Activated B cell treated with CpG ODN at 0.5 μM for 24 hours (primary cell): ENCODE measurements at places on chromosomes 12 and 14.

DNA sequence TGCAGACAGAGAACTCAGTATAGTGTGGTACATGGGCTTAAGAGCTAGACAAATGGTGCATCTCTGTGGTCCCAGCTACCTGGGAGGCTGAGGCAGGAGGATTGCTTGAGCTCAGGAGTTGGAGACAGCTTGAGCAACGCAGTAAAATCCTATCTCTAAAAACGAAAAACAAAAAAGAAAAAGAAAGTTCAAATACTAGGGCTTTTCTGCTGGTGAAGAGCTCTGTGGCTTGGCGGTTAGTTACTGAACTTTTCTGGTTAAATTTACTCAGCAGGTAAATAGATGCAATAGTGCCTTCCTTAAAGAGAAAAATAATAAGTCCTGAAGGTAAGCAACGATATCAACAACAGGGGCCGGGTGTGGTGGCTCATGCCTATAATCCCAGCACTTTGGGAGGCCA, 31.4 kb upstream of the RAP1B start:
- H3K27me3 ChIP-seq: no peaks in the 10 kb centered on the region
- H3K4me3 ChIP-seq: no peak overlapping the region
- DNase-seq: no peak
- no peaks in the 10 kb centered on the region for H3K36me3 ChIP-seq
- H3K27ac ChIP-seq: no peak overlapping the region

- H3K4me3 ChIP-seq: peak overlapping the region; percentile 52
- H3K36me3 ChIP-seq: peaks cover 16% of the 10 kb centered on the region
- H3K4me1 ChIP-seq: peaks cover 51% of the 10 kb centered on the region
- H3K27ac ChIP-seq: peak overlapping the region; percentile 73
- DNase-seq: no peak
- H3K27me3 ChIP-seq: no peaks in the 10 kb centered on the region
Measured at GRCh38 chr14:81471062-81471461, 62.6 kb downstream of the SEL1L start.

- peaks cover 60% of the 10 kb centered on the region for H3K36me3 ChIP-seq
- no peaks in the 10 kb centered on the region for H3K27me3 ChIP-seq
- peaks cover 44% of the 10 kb centered on the region for H3K4me1 ChIP-seq
- H3K4me3 ChIP-seq: no peak overlapping the region
- no peak for DNase-seq
- no peak overlapping the region for H3K27ac ChIP-seq
Measured at GRCh38 chr14:100372357-100373048, 49.4 kb downstream of the SLC25A47 start.

DNA sequence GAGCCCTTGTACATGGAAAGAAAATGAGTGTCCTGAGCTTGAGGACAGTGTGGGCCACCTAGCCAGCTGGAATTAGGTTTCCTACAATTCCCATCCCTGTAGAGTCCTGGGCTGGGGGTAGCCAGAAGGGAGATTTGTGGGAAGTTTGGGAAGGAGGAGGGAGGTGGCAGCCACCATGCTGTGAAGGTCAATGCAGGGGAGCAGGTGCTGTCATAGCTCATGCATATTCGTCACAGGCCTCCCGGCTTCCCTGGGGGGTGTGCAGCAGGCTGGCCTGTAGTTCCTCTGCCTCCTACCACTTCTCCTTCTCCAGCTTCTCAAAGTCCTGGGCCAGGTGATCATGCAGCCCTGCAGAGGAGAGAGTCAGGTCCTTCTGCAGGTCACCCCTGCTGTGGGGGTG, 121.3 kb downstream of the TBX3 start:
- H3K36me3 ChIP-seq: no peaks in the 10 kb centered on the region
- H3K4me1 ChIP-seq: no peaks in the 10 kb centered on the region
- H3K4me3 ChIP-seq: no peak overlapping the region

DNA sequence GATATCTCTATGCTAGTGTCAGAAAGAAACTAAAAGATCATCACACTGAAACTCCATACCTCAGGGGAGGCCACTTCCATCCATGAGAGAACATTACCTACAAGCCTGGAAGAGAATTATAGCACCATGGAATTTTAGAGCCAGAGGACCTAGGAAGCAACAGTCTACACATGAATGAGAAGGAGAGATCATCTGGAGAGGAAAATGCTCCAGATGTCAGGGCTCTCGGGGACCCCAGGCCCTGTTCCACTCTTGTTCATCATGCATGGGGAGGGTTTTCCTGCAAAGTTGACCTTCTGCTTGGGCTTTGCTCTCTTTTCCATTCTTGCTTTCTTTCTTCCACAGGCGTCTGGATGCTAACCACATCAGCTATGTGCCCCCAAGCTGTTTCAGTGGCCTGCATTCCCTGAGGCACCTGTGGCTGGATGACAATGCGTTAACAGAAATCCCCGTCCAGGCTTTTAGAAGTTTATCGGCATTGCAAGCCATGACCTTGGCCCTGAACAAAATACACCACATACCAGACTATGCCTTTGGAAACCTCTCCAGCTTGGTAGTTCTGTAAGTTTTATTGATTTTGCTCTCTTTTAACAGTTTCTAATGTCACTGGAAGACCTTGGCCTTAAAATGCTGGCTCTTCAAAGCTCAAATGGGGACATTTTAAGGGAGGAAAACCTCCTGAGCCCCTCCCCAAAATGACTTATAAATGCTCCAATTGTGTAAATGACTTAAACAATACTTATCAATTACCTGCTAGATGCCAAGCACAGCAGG, 110.7 kb downstream of the ZFC3H1 start:
- no peaks in the 10 kb centered on the region for H3K4me1 ChIP-seq
- H3K27ac ChIP-seq: no peak overlapping the region
- H3K36me3 ChIP-seq: no peaks in the 10 kb centered on the region
- no peak overlapping the region for H3K4me3 ChIP-seq
- H3K27me3 ChIP-seq: no peaks in the 10 kb centered on the region

- DNase-seq: no peak
- no peaks in the 10 kb centered on the region for H3K4me1 ChIP-seq
- H3K27ac ChIP-seq: no peak overlapping the region
- H3K27me3 ChIP-seq: no peaks in the 10 kb centered on the region
- no peaks in the 10 kb centered on the region for H3K36me3 ChIP-seq
Measured at GRCh38 chr14:80809663-80810062, 131.9 kb downstream of the CEP128 start.

- no peak for DNase-seq
- H3K27me3 ChIP-seq: peaks cover 12% of the 10 kb centered on the region
- no peaks in the 10 kb centered on the region for H3K36me3 ChIP-seq
- H3K27ac ChIP-seq: no peak overlapping the region
- no peak overlapping the region for H3K4me3 ChIP-seq
Measured at GRCh38 chr12:120599672-120600552, 18.7 kb upstream of the POP5 start.

DNA sequence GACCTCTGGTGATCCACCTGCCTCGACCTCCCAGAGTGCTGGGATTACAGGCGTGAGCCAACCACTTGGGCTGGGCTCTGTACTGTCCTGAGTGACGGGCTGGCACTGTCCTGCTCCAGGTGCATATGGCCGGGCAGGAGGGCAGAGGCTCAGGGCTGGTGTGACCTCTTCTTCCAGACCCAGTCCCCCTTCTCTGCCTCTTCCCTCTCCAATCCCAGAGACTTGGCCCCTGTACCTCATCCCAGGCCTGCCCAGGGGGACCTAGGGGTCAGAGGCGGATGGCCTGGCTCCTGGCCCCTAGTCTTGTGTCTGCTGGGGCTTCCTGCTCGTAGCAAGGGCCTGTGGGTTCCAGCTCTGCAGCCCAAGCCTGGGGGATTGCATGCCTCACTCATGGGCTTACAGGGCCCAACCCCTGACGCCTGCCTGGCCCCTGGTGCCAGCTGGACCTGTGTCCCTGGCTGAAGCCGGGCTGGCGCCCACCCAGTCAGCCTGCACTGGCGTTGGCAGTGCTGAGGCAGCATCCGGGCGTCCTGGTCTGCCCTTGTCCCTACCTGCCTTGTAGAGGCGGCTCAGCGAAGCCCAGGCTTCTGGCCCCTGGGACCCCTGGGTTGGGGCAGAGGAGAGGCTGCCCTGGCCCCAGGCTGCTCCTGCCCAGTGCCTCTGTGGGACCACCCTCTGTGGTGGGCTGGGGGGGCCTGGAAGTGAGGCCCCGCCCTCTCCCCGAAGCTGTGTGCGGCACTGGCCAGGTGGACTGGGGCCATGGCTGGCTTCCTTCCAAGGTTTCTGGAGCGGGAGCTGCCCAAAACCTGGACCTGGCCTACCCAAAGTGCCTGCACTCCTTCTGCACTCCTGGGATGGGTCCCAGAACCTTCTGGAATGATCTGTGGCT, 4.3 kb downstream of the TEDC1 start:
- peaks cover 5% of the 10 kb centered on the region for H3K4me1 ChIP-seq
- no peak overlapping the region for H3K27ac ChIP-seq
- DNase-seq: no peak
- no peak overlapping the region for H3K4me3 ChIP-seq
- peaks cover 2% of the 10 kb centered on the region for H3K36me3 ChIP-seq

DNA sequence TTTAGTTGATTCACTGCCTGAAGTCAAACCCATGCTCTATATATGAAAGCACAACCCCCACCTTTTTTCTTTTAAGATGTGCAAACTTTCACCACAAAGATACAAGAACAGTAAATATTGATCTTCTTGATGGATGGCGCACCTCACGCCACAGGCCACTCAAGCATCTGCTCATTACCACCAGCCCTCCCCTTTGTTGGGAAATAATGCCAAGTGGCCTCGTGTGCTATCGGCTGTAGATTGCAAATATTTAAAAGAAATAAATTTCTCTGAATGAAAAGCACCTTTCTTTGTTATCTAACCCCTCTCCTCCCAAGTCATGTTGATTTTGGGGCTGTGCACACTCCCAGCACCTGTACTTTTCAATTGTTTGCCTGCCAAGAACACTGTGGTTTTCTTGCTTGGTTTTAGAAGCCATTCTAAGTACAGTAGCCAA, 122.7 kb downstream of the C12orf42 start:
- no peak for DNase-seq
- no peak overlapping the region for H3K4me3 ChIP-seq
- H3K36me3 ChIP-seq: peaks cover 18% of the 10 kb centered on the region
- H3K27ac ChIP-seq: no peak overlapping the region

DNA sequence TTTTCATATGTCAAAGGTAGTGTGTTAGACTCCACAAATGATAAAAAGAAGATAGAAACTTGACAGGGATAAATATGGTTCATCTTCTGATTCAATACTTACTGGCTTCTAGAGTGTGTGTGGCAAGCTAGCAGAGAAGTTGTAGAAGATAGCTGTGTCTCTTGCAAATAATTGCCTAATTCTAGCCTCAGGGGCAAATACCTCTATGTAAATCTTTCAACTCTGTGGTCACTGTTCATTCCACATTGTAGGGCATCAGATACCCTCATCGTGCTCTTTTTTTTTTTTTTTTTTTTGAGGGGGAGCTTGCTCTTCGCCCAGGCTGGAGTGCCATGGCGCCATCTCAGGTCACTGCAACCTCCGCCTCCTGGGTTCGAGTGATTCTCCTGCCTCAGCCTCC, 1.7 kb downstream of the OLR1 start:
- DNase-seq: no peak
- H3K4me3 ChIP-seq: no peak overlapping the region
- H3K4me1 ChIP-seq: no peaks in the 10 kb centered on the region
- H3K36me3 ChIP-seq: no peaks in the 10 kb centered on the region

GRCh38 chr12:114291389-114292060, 114.4 kb downstream of the TBX5 start:
- H3K4me1 ChIP-seq: no peaks in the 10 kb centered on the region
- no peak for DNase-seq
- H3K27me3 ChIP-seq: peaks cover 5% of the 10 kb centered on the region
- no peaks in the 10 kb centered on the region for H3K36me3 ChIP-seq
- H3K4me3 ChIP-seq: no peak overlapping the region

GRCh38 chr14:89870316-89870715, 84.2 kb downstream of the EFCAB11 start:
- no peaks in the 10 kb centered on the region for H3K4me1 ChIP-seq
- no peak for DNase-seq
- no peaks in the 10 kb centered on the region for H3K27me3 ChIP-seq
- peaks cover 16% of the 10 kb centered on the region for H3K36me3 ChIP-seq
- H3K4me3 ChIP-seq: no peak overlapping the region

DNA sequence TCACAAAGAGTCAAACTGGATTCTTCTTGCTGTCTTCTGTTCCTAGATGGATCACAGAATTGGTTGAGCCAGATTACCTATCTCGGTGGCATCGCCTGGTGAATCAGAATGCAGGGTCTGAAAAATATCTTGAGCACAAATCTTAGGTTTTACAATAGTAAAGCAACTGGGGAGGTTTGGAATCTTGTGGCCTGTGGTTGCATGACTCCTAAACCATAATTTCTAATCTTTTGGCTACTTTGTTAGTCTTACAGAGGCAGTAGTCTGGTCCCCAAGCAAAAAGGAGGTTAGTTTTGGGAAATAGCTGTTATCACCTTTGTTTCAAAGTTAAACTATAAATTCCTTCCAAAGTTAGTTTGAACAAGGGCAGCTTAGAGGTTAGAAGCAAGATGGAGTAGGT, 1488.5 kb upstream of the FLRT2 start:
- no peak overlapping the region for H3K27ac ChIP-seq
- no peaks in the 10 kb centered on the region for H3K36me3 ChIP-seq
- no peaks in the 10 kb centered on the region for H3K27me3 ChIP-seq
- H3K4me3 ChIP-seq: no peak overlapping the region

DNA sequence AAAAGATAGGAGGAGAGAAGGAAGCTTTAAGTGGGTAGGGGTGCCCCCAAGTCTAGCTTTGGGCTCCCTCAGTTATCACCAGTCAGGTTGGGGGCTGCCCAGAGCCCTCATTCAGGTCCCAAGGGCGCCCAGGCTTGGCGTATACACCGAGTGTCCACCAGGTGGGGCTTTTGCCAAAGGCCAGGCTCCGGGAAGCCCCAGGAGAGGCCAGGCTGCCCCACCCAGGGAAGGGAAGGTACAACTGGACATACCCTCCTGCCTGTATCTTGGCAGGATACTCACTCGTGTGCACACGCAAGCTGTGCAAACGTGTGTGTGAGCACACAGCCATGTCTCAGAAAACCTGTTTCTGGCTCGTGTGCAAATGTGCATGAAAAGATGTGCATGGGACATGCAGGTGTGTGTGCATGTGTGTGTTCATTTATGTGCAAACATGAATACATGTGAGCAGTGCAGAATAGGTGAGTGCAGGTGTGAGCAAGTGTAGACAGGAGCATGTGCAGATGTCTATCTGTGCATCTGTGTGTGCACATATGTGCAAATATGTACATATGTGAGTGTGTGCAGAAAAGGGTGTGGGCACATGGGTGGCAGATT, 103.9 kb upstream of the MYL2 start:
- no peak for DNase-seq
- no peaks in the 10 kb centered on the region for H3K4me1 ChIP-seq
- no peak overlapping the region for H3K27ac ChIP-seq

GRCh38 chr14:56650048-56650447, 70.5 kb downstream of the TMEM260 start:
- peaks cover 32% of the 10 kb centered on the region for H3K36me3 ChIP-seq
- no peaks in the 10 kb centered on the region for H3K27me3 ChIP-seq
- no peaks in the 10 kb centered on the region for H3K4me1 ChIP-seq
- H3K4me3 ChIP-seq: no peak overlapping the region
- no peak for DNase-seq

- DNase-seq: no peak
- no peaks in the 10 kb centered on the region for H3K27me3 ChIP-seq
- no peak overlapping the region for H3K27ac ChIP-seq
- no peaks in the 10 kb centered on the region for H3K4me1 ChIP-seq
- H3K4me3 ChIP-seq: no peak overlapping the region
- peaks cover 12% of the 10 kb centered on the region for H3K36me3 ChIP-seq
Measured at GRCh38 chr14:95227279-95227860, 70.0 kb upstream of the DICER1 start.

- H3K36me3 ChIP-seq: peaks cover 3% of the 10 kb centered on the region
- no peak overlapping the region for H3K4me3 ChIP-seq
- DNase-seq: no peak
- peaks cover 12% of the 10 kb centered on the region for H3K4me1 ChIP-seq
Measured at GRCh38 chr12:51505360-51506105, 80.9 kb downstream of the SLC4A8 start.

- DNase-seq: no peak
- no peaks in the 10 kb centered on the region for H3K27me3 ChIP-seq
- no peak overlapping the region for H3K4me3 ChIP-seq
- H3K27ac ChIP-seq: no peak overlapping the region
- H3K4me1 ChIP-seq: peaks cover 4% of the 10 kb centered on the region
Measured at GRCh38 chr12:107515446-107515958, 170.1 kb upstream of the PWP1 start.
